HCEC 1CT (cell line): ENCODE measurements at places on chromosomes 16 and 17.

- no peak for DNase-seq
These were observed 534.0 kb downstream of the MAF start for GRCh38 chr16:79066561-79066960.

- no peak for DNase-seq
These were observed 25.5 kb downstream of the MYO18A start for GRCh38 chr17:29154516-29155226.

GRCh38 chr16:17222871-17223401 is 247.8 kb downstream of the XYLT1 start:
- no peak for DNase-seq

DNA sequence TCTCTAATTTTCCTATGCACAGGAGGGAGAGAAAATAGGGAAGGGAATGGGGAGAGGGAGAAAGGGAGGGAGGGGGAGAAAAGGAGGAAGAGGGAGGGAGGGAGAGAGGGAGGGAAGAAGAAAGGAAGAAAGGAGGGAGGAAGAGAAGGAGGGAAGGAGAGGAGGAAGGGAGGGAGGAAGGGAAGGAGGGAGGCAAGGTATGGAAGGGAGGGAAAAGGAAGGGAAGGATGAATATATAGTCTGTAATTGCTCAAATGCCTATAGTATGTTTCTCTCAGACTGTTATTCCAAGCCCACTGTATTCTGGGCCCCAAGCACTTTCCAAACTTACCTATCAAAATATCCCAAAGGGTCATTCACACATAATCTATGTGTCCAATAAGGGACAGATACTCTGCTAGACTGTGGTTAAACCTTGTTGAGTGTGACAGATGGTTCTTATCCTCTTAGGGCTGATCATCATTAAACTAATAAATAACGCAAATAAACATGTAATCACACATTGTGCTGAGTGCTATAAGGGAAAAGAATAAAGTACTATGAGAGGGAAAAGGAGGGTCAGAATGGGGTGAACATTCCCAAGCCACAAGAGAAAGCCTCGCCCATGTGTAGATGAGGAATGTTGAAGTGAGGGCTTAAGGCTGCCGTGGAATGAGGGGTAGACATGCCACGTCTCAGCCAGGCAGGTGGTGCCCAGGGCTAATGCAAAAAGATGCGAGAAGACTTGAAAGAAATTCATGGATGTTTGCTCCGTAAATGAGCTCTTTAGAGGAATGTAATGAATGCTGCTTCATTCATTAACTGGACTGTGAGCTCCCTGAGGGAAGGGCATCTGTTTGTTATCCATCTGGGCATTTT is 30.6 kb downstream of the ASIC2 start:
- DNase-seq, result no peak

DNA sequence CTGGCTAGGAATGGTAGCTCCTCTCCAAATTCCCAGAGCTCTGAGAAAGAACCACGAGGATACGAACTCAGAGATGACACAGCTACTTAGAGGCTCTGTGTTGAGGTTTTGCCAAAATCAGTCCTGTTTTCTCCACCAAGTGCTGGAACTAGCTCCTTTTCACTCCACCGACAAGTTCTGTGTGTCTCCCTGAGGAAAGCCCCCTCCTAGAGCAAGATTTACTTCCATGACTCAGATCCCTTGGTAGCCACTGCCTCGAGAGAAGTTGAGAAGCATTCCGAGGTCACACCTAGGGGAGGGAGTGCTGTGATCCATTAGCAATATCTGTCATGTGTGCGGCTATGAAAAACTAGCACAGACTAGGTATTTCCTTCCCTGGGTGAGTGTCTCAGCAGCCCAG is 30.6 kb downstream of the IL21R start:
- no peak for DNase-seq

DNA sequence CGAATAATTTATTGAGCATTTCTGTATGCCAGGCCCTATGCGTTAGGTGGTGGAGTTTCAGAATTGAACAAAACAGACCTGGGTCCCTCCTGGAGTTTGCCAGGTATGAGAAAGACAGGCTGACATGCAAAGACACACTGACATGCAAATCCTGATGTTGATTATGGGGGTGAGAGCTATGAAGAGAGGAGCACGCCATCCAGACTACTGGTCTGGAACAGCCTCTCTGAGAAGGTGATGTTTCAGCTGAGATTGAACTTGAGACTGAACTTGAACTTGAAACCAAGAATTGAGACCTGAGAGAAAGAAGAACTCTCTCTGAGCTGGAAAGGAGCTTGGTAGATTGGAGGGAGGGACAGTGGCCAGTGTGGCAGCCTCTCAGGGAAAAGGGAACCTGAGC is 14.2 kb upstream of the CACNG4 start:
- no peak for DNase-seq

DNA sequence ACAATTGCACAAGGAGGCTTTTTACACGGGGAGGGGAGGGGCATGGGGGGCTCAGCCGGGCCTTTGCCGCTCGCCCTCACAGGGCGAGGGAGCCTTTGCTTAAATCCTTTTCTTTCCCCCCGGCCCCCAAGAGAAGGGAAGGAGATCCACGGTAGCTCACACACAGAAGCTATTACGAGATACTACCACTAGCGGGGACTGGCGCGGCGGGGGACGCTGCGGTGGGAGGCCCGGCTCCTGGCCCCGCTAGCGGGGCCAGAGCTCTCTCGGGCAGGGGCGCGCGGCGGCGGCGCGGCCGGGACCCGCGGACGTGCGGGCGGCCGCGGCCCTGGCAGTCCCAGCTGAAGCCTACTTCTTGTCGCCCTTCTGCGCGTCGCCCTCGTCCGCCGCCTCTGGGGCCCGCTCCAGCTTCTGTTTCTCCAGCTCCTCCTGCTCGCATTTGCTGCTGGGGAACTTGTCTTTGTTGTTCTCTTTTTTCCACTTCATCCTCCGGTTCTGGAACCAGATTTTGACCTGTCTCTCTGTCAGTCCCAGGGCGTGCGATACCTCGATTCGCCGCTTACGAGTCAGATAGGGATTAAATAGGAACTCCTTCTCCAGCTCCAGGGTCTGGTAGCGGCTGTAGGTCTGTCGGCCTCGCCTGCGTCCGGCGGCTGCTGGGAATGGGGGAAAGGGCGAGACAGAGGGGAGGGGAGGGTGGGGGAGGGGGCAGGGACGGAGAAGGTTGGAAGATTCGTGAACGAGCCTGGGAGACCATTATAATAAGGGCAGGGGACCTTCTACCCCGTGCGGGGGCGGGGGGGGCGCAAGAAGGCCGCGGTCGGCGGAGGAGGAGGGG is 2.0 kb downstream of the HOXB8 start:
- peak; percentile 60 for DNase-seq

GRCh38 chr17:55450232-55450825 is 28.7 kb upstream of the MMD start:
- no peak for DNase-seq

DNA sequence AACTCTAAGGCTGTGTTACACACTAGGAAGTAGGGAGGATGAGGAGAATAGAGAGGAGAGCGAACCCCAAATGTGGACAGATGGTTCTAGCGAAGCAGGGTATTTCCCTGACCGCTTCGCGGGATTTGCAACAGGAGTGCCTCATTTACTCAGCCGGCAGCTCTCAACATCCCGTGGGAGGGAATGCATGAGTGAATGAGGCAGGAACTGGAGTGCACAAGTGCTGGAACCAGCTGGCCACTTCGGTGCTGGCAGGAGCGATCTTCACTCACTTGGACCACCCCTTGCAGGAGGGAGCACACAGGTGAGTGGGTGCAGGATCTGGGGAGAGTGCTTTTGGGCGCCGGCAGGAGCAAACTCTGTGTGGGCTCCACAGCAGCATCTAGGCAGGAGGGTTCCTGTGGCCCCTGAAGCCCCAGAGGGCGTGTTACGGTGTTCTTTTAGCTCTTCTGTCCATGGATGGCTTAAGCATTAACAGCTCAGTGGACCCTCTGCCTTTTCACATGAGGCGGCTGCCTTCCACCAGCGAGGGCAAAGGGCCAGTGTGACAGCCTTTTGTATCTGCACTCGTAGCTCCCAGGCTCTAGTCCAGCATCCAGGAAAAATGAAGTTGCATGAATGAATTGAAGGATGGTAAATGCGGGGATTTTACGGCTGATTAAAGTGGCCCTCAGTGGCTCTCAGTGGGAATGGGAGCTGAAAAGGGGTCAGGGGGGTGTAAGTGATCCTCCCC is 17.4 kb upstream of the ZNHIT3 start:
- no peak for DNase-seq

DNA sequence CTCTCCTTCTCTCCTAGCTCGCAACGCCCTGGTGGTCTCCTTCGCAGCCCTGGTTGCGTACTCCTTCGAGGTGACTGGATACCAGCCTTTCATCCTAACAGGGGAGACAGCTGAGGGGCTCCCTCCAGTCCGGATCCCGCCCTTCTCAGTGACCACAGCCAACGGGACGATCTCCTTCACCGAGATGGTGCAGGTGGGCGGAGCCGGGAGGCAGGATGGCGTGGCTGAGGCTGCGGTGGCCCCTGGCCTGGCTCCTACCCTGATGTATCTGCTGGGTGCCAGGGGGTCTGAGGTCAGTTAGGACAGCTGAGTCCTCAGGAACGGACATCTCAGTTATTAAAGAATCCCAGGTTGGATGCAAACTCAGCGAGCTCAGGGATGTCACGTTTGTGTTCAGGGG is 16.7 kb downstream of the SLC26A11 start:
- no peak for DNase-seq

DNA sequence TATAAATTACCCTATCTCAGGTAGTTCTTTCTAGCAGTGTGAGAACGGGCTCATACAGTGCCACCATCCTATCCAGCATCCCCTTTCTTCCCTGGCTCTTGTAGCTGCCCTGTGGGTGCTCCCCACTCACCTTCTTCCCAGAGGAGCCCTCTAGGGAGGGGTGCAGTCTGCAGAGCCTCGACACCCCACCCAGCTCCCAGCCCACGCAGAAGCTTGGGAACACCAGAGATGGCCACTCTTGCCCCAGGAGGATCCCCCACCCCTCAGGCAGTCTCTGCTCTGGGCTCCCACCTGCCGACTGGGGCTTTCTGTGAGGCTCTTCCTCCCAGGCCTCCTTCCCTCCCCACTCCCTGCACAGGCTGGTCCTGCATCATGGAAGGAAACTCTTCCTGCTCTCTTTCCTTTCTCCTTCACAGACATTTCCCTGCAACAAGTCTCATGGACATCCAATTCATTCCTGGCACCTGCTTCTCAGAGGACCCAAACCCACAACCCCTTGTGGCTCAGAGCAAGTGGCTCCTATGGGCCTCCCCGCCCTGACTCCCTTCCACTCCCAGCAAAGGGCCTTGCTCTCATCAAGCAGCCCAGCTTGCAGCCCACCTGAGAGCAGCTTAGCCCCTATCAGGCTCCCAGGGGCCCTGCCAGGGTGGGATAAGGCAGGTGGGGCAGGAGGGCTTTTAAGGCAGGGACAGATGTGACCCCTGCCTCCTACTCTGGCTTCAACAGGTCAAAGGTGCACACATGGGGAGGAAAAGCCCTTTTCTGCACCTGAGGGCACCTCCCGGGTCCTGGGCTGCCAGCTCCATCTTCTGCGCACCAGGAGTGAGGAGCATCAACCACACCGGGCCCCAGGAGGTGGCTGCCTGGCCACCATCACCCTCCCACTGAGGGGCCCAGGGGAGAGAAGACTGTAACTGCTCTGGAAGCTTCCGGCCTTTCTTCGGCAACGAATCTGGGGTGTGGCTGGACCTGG is 263.8 kb upstream of the TNRC6C start:
- DNase-seq, result no peak

DNA sequence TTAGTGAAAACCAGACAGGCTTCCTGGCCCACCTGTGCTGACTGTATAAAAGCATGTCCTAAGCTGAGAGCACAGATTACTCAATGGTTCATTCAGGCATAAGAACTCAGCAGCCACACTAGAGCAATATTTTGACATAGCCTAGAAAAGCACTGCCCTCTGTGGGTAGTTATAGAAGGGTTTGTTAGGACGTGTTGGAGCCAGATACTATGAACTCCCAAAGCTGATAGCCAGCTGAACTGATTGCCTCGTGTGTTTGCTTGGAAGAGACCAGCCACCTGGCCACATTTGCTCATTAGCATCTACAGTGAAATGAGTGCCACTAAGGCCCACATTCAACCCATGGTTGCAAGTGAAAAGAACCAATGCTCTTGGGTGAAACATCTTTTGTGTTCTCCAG is 30.8 kb upstream of the ABCA5 start:
- no peak for DNase-seq

DNA sequence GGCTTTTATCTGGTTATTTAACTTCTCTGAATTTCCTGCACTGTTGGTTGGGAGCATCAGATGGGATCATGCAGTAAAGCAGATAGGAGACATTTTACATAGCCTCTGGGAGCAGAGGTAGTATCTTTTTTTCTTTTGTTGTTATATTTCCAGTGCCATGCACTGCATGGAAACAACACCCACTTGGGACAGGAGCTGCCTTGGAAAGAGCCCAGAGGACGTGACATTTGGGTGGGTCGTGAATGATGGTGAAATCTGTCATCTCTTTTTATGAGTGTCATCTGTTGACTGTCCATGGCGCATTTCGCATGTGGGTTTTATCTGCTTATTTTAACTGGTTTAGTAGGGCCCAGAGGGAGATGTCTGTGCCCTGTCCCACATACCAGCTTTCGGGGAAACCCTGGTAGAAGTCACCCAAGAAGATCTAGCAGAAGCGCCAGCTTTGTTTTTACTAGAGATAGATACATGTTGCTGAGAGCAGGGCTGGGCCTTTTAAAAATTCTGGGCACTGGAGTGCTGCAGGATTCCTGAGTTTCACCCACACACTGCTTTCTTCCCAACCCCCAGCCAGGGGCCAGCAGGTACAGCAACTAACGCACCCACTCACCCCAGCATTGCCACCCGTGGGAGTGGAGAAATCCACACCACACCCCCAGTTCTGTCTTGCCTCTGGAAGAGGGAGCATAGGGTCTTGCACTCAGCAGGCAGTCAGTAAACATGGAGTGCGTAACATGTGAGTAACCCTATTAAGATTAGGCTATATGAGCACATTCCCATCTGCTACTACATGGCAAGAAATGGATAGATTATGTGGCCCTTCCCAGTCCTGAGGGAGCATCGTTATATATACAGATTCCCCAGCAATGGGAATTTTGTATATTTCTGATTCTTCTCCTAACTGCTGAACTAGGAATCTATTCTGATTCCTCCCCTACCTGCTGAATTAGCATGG is 8.4 kb upstream of the TERF2 start:
- DNase-seq, result no peak

- no peak for DNase-seq
These were observed 125.3 kb upstream of the FOXF1 start for GRCh38 chr16:86384980-86385379.
